Smooth muscle cell of trachea (primary cell): ENCODE measurements at places on chromosomes 5 and 9. TPM values are rescaled to one million over a fixed set of nuclear protein-coding genes. Genes with fewer than 3 reads are reported as not detected.

KCNT1 gene
- total RNA-seq = not detected in 2 replicates

FAM151B gene
- 3.8 and 5.0 TPM in 2 replicates for total RNA-seq

TBCA gene
- total RNA-seq = 69.6 and 116 TPM in 2 replicates

GRM6 gene
- total RNA-seq = not detected in 2 replicates

PCDHB9 gene
- total RNA-seq = under 0.01 and 0.17 TPM in 2 replicates

ARID3C gene
- total RNA-seq = not detected in 2 replicates

FAM120AOS gene
- total RNA-seq = 37.4 and 43.5 TPM in 2 replicates

PHAX gene
- total RNA-seq = 45.7 and 61.5 TPM in 2 replicates

ESM1 gene
- 3.3 and 8.0 TPM in 2 replicates for total RNA-seq

TAF11L10 gene
- total RNA-seq = not detected in 2 replicates

ANXA2R gene
- total RNA-seq = 1.7 and 3.9 TPM in 2 replicates

GDF9 gene
- 0.15 and 0.17 TPM in 2 replicates for total RNA-seq

ARAP3 gene
- total RNA-seq = 4.5 and 6.8 TPM in 2 replicates

PCDHGB7 gene
- 15.7 and 16.4 TPM in 2 replicates for total RNA-seq

IRX1 gene
- not detected in 2 replicates for total RNA-seq

MRPL36 gene
- 23.3 and 35.9 TPM in 2 replicates for total RNA-seq

PCDHB7 gene
- total RNA-seq = under 0.01 and 0.66 TPM in 2 replicates

GPR21 gene
- total RNA-seq = 0.17 and 1.0 TPM in 2 replicates

TMEM215 gene
- total RNA-seq = not detected in 2 replicates

GALNT12 gene
- total RNA-seq = 16.5 and 19.2 TPM in 2 replicates

FSTL4 gene
- 0.17 TPM in 1 of 2 replicates, not detected in the other for total RNA-seq

ARSI gene
- total RNA-seq = 12.1 and 18.9 TPM in 2 replicates

RORB gene
- 0.87 and 1.5 TPM in 2 replicates for total RNA-seq

FAM53C gene
- total RNA-seq = 30.4 and 50.3 TPM in 2 replicates

LMX1B gene
- not detected in 2 replicates for total RNA-seq

CHSY3 gene
- 1.7 and 2.0 TPM in 2 replicates for total RNA-seq

NR4A3 gene
- 1.2 and 2.0 TPM in 2 replicates for total RNA-seq

ABCA1 gene
- 87.0 and 212 TPM in 2 replicates for total RNA-seq

LCN1 gene
- not detected in 2 replicates for total RNA-seq

PCDHGA7 gene
- 5.4 and 8.4 TPM in 2 replicates for total RNA-seq

ASTN2 gene
- total RNA-seq = 8.9 and 24.8 TPM in 2 replicates

SEMA5A gene
- total RNA-seq = 11.7 and 12.5 TPM in 2 replicates

NHP2 gene
- total RNA-seq = 101 and 189 TPM in 2 replicates

FOXD4 gene
- total RNA-seq = 0.17 TPM in 1 of 2 replicates, not detected in the other

PCDHB12 gene
- total RNA-seq = 0.15 and 0.33 TPM in 2 replicates

SLC6A18 gene
- total RNA-seq = not detected in 2 replicates

PPP6C gene
- total RNA-seq = 12.1 and 15.6 TPM in 2 replicates

MORN5 gene
- not detected in 2 replicates for total RNA-seq

CDC25C gene
- 0.66 and 13.7 TPM in 2 replicates for total RNA-seq

MLANA gene
- not detected in 2 replicates for total RNA-seq

ANKRD34B gene
- total RNA-seq = not detected in 2 replicates

PIP5KL1 gene
- total RNA-seq = 3.3 and 6.1 TPM in 2 replicates

OR1N1 gene
- not detected in 2 replicates for total RNA-seq

PPP2R2B gene
- 0.17 TPM in 1 of 2 replicates, not detected in the other for total RNA-seq

ERAP2 gene
- 6.8 and 75.6 TPM in 2 replicates for total RNA-seq

SLIT3 gene
- 4.1 and 15.9 TPM in 2 replicates for total RNA-seq
